NCI-H1105 (cell line): ENCODE measurements at places on chromosomes 7 and 10.

DNA sequence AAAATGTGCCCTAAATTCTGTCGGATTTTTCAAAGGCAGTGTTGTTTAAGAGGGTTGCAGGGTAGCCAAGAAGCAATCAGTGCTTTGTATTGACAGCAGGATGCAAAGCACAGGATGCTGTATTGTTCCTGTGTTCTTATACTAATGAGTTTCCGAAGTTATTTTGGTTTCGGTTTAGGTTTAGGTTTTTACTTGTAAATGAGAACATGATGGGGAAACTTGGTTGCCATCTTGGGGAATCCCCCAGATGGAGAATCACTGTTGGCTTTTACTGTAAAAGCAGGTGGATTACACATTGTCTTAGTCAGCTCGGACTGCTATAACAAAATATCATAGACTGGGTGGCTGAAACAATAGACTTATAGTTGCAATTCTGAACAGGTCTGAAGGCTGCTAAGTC lies 72.1 kb downstream of the INHBA start:
- DNase-seq, result no peak

DNA sequence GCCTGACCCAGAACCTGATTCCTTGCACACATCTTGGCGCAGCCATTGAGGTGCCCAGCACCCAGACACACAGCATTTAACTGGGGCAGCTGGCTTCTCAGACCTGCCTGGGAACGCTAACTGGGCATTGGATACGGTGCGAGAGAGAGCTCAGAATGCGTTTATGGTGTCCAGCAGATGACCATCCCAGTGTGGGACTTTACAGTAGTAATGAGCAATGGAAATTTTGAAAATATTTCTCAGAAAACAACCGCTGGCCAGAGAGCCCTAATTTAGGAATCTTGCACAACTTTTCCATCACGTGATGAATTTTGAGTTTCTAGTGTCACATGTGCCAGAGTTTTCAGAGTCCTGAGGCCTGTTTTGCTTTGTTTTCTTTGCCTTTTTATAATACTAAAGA lies 78.2 kb upstream of the SEC61G start:
- no peak for DNase-seq

- no peak for DNase-seq
Observed at GRCh38 chr7:81925530-81925929, 155.7 kb upstream of the HGF start.

- no peak for DNase-seq
Observed at GRCh38 chr10:78894089-78894840, 174.5 kb upstream of the ZMIZ1 start.

DNA sequence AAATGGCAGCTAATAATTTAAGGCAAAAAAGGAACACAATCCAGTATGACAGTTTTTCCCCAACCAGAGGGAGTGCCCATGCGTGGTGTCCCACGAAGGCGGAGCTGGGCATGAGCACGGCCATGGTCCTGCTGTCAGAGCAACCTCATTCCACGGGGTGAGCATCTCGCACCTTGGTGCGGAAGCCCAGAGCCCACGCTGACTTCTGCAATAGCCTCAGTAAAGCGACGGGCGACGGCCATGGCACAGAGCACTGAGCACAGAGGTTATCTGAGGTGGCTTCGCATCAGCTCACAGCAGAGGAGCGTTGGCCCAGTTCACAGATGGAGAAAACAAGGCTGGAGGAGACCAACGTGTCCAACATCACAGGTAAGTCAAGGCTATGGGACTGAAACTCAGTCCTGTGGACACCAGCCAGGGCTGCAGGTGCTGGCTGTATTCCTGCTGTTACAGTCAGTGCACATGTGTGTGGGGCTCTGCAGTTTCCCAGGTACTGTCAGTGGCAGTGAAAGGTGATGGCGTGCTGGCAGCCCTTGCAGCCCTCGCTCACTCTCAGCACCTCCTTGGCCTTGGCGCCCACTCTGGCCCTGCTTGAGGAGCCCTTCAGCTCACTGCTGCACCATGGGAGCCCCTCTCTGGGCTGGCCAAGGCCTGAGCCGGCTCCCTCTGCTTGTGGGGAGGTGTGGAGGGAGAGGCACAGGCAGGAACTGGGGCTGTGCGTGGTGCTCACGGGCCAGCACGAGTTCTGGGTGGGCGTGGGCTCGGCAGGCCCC lies 525.6 kb downstream of the PTPRN2 start:
- no peak for DNase-seq

DNA sequence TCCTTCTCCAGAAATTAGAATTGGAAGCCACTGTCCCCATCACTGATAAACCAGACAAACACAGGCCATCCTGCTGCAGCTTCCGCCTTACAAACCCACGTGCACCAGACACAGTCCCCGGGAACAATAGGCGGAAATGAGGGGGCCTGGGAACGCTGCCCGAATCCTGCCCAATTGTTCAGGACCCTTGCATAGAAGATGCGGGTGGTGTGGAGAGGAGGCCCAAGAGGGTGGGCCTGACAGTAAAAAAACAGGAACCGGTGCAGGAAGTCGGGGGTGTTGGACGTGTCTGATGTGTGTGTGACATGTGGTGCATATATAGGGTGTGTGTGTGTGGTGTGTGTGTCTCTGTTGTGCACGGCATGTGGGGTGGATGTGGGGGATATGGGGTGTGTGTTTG lies 26.5 kb upstream of the CHST15 start:
- no peak for DNase-seq

DNA sequence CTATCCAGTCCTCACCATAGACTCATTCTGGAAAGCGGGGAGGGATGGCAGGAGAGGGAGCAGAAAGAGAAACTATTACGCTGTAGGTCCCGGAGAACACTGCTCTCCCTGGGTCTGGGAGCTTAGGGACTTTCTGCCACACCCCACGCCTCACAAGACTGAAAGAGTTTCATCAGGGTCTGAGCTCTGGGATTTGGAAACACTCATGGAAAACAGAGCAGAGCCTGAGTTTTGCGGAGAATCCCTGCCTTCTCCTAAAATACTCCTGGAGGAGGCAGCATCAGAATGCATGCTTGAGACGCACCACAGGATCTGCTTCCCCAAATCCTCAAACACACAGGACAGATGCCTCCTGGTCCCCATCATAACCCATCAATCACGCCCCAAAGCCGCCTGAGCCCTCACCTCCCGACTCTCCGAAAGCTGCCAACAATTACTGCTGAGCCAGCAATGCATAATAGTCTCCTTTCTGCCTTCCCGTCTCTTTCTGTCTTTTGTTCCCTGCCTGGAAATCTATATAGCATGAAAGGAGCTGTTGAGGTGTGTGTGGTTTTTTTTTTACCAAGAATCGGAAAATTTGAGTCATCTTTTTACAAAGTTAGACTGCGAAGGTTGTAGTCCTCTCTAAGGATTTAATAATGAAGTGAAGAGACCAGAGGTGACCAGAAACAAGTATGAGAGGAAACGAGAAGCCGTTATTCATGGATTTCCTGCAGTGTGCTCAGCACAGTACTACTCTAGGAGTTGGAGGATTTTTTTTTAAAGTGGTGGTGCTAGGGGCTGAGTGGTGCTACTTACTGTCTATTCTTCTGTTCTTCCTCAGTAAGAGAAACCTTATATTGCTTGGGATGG lies 37.7 kb downstream of the ASB13 start:
- no peak for DNase-seq

DNA sequence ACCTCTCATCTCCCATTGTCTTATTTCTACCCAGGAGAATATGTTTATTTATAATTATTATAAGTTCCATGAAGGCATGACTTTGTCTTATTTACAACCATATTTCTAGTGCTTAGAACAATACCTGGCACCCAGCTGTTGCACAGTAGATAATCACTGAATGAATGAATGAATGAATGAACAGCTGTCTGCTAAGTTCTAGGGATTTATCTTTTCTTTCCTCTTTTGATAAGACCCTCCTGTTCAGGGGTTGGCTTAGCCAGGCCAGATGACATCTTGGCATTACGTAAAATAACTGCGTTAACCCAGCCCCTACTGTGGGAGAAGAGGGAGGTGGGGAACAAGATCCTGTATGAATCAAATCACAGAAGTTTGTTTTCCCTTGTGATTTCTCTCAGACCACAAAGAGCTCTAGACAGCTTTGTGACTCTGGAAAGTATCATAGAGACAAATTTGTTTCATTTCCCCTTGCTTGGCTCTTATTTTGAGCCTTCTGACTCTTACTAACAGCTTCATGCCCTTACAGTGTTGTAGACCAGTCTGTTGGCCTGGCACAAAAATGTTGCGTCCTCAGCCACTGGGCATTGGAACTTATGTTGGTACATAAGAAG lies 8.4 kb downstream of the ZNF862 start:
- no peak for DNase-seq

DNA sequence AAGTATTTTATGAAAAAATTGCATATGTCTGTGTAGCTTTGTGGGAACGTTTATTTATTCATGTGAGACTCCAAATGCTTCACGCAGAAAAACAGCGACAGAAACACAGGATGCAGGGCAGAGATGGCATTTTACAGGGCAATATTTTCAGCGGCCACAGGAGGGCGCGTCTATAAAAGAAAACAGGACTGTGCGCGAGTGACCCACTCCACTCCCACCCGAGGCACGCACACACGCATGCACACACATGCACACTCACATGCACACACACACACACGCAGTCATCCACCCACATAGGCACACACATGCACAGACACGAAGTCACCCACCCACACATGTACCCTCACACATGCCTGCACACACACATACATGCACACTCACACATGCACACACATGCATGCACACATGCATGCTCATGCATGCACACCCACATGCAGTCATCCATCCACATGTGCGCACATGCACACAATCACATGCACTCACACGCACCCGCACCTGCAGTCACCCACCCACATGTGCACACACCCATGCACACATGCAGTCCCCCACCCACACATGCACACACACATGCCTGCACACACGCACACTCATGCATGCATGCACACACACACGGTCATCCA lies 96.3 kb downstream of the DNAJB6 start:
- DNase-seq, result peak; percentile 47

- no peak for DNase-seq
Observed at GRCh38 chr10:110389255-110389654, 84.5 kb upstream of the SMNDC1 start.

- peak; percentile 26 for DNase-seq
Observed at GRCh38 chr7:44587843-44588711, 6.0 kb upstream of the TMED4 start.

DNA sequence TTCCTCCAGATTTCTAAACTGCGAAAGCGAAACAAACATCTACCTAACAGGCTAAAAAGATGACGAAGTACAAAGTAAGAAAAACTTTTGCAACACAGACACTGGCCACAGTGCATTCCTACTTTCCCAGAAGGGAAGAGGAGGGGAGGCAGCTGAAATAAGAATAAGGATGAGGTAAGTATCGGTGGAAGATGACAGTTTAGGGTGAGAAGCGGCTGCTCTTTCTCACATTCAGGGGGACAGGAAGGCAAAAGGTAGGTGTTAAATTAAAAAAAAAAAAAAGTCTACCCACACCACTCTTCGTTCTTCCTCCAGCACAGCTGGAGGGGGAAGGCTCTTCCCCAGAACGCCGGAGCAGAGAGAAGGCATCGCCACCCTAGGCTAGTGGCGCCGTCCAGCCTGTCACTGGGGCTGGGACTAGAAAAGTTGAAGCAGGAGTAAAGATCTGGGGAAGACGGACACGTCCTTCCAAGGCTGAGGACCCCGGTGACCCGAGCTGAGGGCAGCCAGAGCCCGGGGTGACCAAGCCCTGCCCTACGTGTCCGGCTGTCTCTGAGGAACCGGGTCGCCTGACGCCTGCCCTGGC lies 846 bp downstream of the DNAJC1 start:
- DNase-seq, result no peak
